ENCODE measurements at places on chromosomes 5 and 9. TPM values are rescaled to one million over a fixed set of nuclear protein-coding genes. Genes with fewer than 3 reads are reported as not detected.

- no peak overlapping the region for H3K4me3 ChIP-seq
- no peak for DNase-seq
- H3K27ac ChIP-seq, result no peak overlapping the region
- no peaks in the 10 kb centered on the region for H3K36me3 ChIP-seq
- H3K4me1 ChIP-seq, result no peaks in the 10 kb centered on the region
These were observed 816.8 kb upstream of the DMAC1 start for GRCh38 chr9:8616414-8616813.

DNA sequence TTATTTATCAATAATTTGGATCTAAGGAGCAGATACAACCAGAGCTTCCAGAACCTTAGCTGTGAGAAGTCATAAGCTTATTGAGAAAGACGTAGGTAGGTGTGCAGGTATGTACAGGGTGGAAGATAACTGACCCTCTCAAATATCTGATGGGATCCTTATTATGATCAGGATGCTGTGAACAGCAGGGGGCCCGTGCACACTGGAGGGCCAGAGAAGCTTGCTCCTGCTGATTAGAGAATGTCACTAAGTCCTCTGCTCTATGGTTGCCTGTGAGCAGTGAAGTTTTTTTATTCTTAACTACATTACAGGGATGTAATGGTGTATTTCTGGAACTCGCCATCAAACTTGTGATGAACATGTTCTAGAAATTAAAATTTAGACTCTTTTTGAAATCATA is 108.9 kb upstream of the POU5F2 start:
- DNase-seq, result no peak
- no peaks in the 10 kb centered on the region for H3K4me1 ChIP-seq
- no peak overlapping the region for H3K27ac ChIP-seq
- H3K36me3 ChIP-seq, result peaks cover 15% of the 10 kb centered on the region
- no peak overlapping the region for H3K4me3 ChIP-seq
- H3K27me3 ChIP-seq, result no peaks in the 10 kb centered on the region

DNA sequence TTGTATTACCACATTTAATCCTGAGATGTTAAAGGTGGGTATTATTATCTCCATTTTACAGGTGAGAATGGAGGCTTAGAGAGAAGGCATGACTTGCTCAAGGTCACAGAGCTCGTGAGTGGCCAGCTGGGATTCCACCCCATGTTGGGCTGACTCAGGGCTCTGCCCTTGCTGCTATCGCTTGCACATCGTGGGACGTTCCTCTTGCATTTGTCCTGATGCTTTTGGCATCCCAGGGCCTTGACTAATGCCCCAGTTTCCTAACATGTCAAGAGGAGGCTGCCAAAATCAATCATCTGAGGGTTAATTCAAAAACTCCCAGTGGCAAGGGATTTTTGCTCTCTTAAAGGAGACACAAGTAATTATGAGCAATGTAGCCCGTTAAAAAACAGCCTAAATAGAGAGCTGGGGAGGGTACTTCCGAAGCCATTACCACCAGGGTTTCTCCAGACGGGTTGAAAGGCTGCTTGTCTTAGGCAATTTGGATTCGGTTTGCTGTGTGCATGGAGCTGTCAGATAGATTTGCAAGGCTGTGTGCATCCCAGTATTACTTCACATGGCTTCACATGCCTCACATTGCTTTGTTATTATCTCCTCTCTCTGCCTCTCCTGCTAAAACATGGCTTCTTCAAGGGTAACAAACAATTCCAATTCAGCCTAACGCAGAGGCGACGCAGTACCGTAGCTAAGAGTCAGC is 347.4 kb downstream of the DRD1 start:
- no peaks in the 10 kb centered on the region for H3K4me1 ChIP-seq
- no peak overlapping the region for H3K27ac ChIP-seq
- peaks cover 16% of the 10 kb centered on the region for H3K27me3 ChIP-seq

The PRRT1B gene
- not detected for total RNA-seq

The NEUROG1 gene
- not detected for total RNA-seq

The SPRY4 gene
- total RNA-seq, result 0.90 TPM

The PCDHGA11 gene
- total RNA-seq, result not detected

The CER1 gene
- total RNA-seq, result not detected

The TNC gene
- 0.22 TPM for total RNA-seq
